ENCODE measurements at places on chromosomes 3 and 15.

DNA sequence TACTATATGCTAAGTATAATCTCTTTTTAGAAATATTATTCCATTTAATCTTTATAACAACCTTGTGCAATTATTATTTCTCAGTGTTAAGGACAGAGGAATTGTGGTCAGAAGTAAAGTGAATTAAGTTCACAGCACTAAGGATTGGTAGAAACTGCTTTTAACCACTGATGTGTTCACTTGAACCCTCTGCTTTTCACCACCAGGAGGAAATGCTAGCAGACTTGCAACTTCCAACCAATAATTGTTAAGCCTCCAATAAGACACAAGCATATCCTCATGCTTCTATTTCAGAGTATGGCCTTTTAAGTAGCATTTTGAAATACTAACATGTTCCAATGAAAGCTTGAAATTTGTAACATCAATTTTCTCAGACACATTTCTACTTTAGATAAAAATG is 527.4 kb downstream of the SI start:
- DNase-seq: no peak

DNA sequence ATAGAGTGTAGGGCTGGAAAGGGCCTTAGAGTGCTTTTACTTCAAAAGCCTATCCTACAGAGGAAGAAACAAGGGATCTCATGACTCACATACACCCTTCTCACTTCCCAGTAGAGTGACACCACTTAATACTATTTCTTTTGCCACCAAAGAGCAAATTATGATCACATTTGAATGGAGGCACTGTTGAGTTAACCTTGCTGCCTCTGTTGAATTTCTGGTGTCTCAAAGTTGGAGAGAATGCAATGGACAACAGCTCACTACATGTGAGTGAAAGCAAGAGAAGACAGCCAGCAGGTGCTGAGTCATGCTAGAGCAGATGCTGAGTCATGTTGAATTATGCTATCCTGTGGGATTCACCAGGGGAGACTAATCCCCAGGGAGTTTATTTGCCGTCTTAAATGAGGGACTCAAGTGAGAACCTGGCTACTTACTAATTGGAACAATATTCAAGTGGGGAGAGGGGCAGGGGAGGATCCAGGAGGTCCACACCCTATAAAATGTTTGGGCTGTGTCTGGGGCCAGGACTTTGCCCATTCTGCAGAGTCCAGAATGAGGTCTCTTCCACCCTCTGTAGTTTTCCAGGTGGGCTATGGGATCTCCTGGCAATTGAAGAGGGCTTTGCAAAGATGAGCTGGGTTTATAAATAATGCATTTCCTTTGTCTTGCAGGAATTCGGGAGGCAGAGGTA is 35.8 kb downstream of the ST8SIA2 start:
- DNase-seq: no peak

GRCh38 chr3:80983753-80984152 is 777.7 kb downstream of the GBE1 start:
- no peak for DNase-seq

- no peak for DNase-seq
These were observed 5.9 kb downstream of the MYO5C start for GRCh38 chr15:52289629-52290081.

DNA sequence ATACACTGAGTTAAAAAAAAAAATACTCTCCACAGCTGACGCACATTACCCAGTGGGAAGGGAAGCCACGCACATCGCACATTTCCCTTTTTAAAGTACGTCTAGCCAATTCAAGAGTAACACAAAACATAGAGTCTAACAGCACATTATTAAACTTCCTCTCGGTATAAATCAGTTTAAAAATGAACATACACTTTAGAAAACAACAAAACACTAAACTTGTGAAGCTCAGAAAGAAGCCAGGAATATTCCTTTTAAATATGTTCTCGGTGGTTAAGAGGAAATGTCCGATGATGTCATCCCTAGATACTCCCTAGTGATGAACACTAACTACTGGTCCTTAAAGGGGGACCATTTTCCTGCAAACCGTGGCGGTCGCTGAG is 721 bp downstream of the MYEF2 start:
- DNase-seq: no peak

- no peak for DNase-seq
These were observed 3.5 kb downstream of the RPL22L1 start for GRCh38 chr3:170866499-170866898.

- DNase-seq: no peak
These were observed 1.4 kb downstream of the PFN2 start for GRCh38 chr3:149969110-149969939.

- peak; percentile 14 for DNase-seq
These were observed 36.0 kb upstream of the COLQ start for GRCh38 chr3:15557511-15557946.

DNA sequence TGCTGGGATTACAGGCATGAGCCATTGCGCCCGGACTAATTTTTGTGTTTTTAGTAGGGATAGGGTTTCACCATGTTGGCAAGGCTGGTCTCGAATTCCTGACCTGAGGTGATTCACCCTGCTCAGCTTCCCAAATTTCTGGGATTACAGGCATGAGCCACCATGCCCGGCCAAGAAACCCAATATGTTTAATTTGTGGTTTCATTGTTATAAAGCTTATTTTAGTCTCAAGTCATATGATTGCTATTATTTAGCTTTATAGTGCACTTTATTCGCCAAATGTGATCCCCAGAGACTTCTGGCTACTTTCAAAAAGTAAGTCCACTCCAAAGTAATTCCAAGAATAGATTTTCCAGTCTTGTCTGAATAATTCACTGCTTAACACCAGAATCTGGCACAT is 19.3 kb upstream of the SLC4A7 start:
- DNase-seq: no peak

DNA sequence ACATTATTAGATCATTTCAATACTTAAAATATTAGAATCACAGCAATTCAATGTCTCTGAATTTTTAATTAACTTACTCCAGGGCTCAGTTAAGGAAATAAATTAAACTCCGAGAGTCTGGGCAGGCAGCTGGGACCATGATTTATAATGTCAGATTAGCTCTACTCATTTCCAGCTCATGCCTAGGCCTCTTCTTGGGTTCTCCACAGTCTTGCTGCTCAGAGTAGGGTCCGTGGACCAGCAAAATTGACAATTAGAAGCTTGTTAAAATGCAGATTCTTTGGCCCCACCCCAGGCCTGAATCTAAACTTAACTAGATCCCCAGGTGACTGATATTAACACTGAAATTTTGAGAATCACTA is 28.2 kb downstream of the ADAMTS9 start:
- DNase-seq: no peak
